ENCODE measurements at places on chromosomes 2 and 18. TPM values are rescaled to one million over a fixed set of nuclear protein-coding genes. Genes with fewer than 3 reads are reported as not detected.

Gene VWA3B
- 0.33 TPM for total RNA-seq

Gene TMEM163
- 0.10 TPM for total RNA-seq

Gene NPC1
- total RNA-seq, result 102 TPM

Gene KIF3C
- total RNA-seq, result 44.4 TPM

Gene SP9
- 1.9 TPM for total RNA-seq

Gene CXCR2
- total RNA-seq, result not detected

Gene PSMD1
- total RNA-seq, result 107 TPM

Gene SLC23A3
- 1.0 TPM for total RNA-seq

Gene MZT2A
- total RNA-seq, result 208 TPM

Gene RBM44
- total RNA-seq, result 0.23 TPM

Gene ANKRD23
- total RNA-seq, result 1.5 TPM

Gene GALNT5
- total RNA-seq, result 2.0 TPM

Gene SLC19A3
- 2.9 TPM for total RNA-seq

Gene KIAA2012
- total RNA-seq, result not detected

Gene CHRND
- not detected for total RNA-seq
